Activated naive CD4-positive, alpha-beta T cell treated with anti-CD3 and anti-CD28 coated beads, Interleukin-2, amount 50 U/mL, for 16 hours (primary cell): ENCODE measurements at places on chromosomes 16 and 17.
A peak's percentile ranks its signal among the peaks of the same experiment; 100 is the strongest.

DNA sequence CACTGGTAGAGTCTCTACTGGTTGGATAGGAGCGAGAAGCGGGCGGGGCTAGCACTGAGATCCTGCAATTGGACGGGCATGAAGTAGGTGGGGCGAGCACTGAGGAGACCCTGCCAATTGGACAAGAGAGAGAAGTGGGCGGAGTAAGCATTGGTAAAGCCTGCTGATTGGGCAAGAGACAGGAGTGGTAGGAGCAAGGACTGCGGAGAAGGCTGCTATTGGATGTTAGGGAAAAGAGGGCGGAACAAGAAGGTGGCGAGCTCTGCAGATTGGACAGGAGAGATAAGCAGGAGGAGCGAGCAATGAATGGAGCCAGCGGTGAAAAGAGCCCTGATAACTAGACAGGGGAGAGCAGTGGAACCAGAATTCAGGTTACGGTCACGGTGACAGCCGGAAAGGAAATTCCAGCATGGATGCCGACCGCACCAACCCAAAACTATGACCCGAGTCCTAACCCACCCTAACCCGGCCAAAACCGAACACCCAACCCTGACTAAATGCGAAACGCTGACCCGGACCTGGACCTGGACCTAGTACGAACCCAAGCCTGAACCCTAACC, 4.8 kb downstream of the SCGB1C2 start:
- DNase-seq, result peak; percentile 34

GRCh38 chr17:17910060-17910459, 62.1 kb downstream of the TOM1L2 start:
- DNase-seq, result no peak

DNA sequence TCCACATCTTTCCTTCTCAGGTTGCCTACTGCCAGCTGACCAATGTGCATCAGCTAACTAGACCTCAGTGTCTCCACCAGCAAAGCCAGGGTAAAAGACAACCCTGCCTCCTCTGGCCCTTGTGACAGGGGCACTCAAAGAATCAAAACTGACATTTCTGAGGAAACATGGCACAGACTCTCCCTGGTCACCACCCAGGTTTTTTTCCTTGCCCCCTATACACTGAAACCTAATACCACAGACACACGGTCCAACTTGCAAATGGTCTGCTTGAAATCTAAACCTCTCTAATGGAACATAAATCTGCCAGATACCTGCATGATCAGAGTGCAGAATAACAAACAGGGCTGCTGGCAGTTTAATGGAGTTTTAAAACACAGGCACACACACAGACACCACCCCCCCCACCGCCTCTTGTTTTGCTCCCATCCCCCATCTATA, 19.5 kb upstream of the CORO6 start:
- DNase-seq, result no peak

GRCh38 chr17:37677021-37677420, 33.8 kb upstream of the DDX52 start:
- DNase-seq, result no peak

GRCh38 chr16:85592700-85593493, 20.2 kb upstream of the GSE1 start:
- DNase-seq, result no peak

GRCh38 chr16:86072328-86073102, 173.6 kb downstream of the IRF8 start:
- peak; percentile 33 for DNase-seq

DNA sequence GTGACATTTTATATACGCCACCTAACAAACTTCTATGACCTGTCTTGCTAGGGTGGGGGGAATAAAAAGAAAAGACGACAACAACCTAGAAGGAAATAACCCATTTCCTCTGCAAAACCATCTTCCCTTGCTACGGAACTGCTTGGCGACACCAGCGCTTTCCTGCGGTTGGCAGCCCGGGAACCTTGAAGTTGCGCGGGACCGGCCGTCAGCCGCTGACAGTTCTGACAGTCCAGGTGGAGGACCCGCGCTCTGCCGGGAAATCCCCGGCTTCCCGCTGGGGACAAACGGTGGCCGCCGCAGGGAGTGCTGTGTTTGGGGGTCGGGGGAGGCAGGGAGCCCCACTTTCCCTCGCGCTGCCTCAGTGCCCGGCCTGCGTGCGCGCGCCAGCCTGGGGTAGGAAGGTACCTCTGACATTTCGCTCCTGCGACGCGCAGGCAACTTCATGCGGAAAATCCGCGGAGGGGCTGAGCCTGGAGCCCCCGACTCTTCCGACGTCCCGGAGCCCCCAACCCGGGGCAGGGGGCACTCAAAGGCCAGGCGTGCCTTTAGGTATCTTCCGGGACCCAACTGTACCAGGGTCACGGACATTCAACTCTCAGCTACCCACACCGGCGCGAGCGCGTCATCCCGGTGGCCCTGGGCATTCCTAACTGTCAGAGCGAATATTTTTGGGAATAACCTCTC, 516 bp downstream of the SLC16A6 start:
- peak; percentile 49 for DNase-seq

DNA sequence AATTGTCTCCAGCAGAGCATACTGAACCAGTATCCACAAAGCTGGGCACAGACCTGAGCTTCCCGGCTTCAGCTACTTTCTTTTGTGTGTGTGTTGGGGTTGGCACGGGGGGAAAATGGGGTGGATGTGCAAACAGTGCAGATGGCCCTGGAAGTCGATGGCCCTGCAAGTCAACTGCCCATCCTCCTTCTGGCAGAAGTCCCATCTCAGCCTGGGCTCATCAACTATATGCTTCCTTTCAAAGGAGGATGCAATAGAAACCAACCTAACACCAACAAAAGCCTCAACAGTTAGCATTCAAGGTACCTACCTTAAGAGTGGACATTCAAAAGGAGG, 55.7 kb downstream of the SOX9 start:
- DNase-seq, result no peak

GRCh38 chr16:48291303-48291702, 44.0 kb upstream of the ABCC11 start:
- no peak for DNase-seq

DNA sequence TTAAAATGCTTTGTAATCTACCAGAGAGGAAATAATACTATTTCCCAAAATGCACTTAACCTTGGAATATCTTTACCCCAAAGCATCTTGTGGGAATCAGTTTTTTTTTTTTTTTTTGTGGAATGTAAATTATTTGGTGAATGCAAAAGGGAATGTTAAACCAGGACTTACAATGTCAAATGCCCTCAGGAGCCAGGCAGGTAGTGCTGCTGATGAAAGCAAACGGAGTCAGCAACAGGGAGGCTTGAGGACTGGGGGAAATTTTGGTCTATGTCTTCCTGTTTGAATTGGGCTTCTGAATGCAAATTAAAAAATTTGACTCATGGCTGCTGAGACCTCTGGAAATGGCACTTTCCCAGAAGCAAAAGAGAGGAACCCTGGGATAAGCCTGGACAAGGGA, 96.5 kb upstream of the NLRP1 start:
- DNase-seq, result no peak

GRCh38 chr17:17054636-17055035, 12.4 kb downstream of the MPRIP start:
- no peak for DNase-seq

GRCh38 chr16:87076950-87077749, 240.0 kb downstream of the C16orf95 start:
- DNase-seq, result peak; percentile 32

- DNase-seq, result no peak
Measured at GRCh38 chr16:52812678-52813556, 239.8 kb downstream of the CHD9NB start.

DNA sequence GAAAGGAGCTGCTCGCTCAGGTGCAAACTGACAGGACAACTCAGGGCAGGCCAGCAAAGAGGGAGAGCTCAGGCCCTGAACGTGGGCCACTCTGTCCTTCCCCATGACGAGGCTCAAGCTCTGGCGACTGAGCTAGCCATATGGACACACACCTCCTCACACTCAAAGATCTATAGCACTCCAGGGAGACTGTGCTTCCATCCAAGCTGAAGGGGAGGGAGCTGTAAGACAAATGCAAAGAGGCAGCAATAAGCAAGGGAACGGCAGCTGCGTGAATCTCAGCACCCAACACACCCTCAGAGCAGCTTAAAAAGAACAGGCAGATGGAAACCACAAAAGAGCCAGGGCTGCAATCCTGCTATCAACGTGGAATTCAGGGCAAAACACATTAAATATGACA, 13.5 kb downstream of the NUDT16L1 start:
- DNase-seq, result no peak

GRCh38 chr17:77321649-77322513, 181.1 kb downstream of the SEC14L1 start:
- DNase-seq, result no peak

GRCh38 chr16:19771040-19771439, 53.0 kb downstream of the IQCK start:
- no peak for DNase-seq

DNA sequence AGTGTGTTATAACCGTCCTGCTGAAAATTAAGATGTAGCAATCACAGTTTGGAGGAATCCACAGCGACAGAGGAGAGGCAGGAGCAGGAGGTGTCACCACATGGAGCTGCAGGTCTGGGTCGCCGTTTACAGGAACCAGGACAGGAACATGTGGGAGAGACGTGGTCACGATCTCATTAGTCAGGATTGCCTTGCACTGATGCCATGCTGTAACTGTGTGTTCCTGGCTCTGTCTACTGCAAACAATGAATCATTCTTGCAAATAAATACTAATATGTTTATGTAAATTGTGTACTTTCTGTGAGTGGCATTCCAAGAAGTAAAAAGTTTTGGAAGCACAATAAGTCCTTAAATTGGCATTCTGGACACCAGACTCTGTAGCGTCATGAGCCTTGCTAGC, 271.8 kb downstream of the CPPED1 start:
- no peak for DNase-seq

DNA sequence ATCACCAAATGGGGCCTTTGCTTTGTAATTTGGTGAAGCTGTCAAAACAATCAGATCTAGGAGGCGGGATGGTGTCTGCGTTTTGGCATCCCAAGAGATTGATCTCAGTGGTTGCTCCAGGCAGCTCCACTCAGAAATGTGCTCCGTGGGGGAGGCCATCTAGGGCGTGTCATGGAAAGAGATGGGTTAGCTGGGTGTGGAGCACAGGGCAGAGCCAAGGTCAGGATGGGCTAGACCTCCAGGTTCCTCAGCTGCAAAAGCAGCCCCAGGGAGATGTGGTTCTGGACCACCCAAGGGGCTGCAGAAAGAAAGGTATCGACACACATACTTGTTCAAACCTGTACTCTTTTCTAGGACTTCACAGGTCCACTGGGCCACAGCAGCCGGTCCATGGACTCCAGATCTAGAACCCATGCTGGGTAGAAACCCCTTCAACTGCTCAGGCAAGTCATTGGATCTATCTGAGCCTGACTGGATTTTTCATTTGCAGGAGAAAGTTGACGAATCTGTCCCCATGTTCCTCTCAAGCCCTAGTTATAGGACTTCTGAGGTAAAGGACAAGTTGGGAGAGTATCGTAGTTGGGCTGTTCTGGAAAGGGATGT, 270.2 kb upstream of the RPL38 start:
- DNase-seq, result no peak

DNA sequence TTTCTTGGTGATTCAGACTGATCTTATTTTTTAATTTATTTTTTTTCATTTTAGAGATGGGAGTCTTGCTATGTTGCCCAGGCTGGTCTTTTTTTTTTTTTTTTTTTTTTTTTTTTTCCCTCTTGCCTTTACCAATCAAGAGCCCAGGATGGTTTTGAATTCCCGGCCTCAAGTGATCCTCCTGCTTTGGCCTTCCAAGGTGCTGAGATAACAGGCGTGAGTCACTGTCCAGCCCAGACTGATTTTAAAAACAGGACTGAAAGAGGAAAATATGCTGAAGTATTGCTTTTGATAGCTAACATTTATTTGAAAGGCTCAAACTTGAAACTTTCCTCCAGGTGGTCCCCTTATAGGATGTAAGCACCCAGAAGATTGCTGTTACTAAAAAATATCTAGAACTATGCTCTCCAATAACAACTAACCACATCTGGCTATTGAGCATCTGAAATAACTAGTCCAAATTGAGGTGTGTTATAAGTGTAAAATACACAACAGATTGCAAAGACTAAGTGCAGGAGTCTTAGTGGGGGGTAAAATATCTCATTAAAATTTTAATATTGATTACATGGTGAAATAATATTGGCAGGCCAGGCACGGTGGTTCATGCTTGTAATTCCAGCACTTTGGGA, 15.8 kb upstream of the BRIP1 start:
- DNase-seq, result no peak

DNA sequence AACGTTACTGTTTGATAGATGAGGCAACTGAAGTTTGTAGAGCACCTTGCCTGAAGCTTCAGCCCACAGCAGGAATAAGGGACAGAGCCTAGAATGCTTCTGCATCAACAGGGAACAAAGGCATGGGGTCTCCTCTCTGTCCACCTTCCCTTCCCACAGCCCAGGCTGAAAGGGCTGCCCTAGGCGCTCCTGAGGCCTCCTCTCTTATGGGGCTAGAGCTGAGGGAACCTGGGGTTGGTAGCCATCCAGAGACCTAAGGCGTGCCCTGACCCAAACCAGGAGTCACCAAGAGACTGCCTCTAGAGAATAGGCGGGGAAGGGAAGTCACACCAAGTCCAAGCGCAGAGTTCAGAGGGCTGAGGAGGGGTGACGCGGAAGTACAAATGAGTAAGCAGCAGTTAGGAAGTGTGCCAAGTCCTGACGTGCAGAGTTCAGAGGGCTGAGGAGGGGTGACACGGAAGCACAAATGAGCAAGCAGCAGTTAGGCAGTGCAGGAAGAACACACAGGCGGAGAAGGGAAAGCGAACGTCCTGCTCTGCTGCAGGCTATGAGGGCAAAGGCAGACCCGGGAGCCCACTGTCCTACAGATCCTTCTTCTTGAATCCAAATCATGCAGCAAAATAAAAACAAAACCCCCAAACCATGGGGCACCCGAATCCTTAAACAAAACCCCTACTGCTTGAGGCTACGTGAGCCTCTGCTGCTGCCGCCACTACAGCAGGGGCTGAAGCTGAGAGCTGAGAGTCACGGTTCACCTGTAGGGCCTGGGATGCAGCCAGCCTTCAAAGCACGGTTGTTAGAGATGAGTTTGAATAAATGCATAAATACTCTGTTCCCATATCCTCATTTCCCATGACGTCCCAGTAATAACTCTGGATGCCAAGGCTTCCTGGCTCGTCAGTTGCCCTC, 2.7 kb upstream of the SPG7 start:
- peak; percentile 87 for DNase-seq

DNA sequence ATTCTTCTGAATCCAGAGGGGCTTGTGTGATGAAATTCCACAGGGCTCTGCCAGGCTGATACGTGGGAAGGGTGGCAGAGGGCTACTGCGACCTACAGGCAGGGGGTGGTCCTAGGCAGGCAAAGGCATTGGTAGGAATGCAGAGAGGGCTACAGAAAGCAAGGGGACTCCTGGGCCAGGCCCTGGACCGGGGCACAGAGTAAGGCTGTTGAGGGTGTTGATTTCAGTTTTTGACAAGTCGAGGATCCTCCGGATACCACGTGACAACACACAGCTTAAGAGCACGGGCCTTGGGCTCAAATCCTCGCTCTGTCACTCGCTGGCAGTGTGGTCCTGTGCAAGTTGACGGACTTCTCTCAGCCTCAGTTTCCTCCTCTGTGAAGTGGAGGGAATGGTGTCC, 19.1 kb upstream of the DOC2B start:
- DNase-seq, result peak; percentile 4

GRCh38 chr17:74652020-74652419, 28.5 kb upstream of the CD300E start:
- no peak for DNase-seq
